ENCODE measurements at places on chromosomes 5 and 9. TPM values are rescaled to one million over a fixed set of nuclear protein-coding genes. Genes with fewer than 3 reads are reported as not detected.

Gene ZNF883
- 3.8 TPM for total RNA-seq

Gene FBP1
- total RNA-seq = 3.6 TPM

Gene INSL6
- total RNA-seq = not detected

Gene KIF24
- total RNA-seq = 0.43 TPM

Gene C9
- not detected for total RNA-seq

Gene PCA3
- total RNA-seq = not detected

Gene TMEFF1
- not detected for total RNA-seq

Gene LCN10
- total RNA-seq = 8.8 TPM

Gene OR1Q1
- not detected for total RNA-seq

Gene BTNL8
- 0.48 TPM for total RNA-seq

Gene ROPN1L
- total RNA-seq = not detected

Gene CACFD1
- total RNA-seq = 11.9 TPM

Measured in right atrium auricular region (tissue), 2 donors.